Activated naive CD8-positive, alpha-beta T cell treated with anti-CD3 and anti-CD28 coated beads, Interleukin-2, amount 10 ng/mL, durations not matched to agents 7 days and 5 days (primary cell): ENCODE measurements at places on chromosomes 2 and 18.

- DNase-seq: no peak
These were observed 1240.9 kb upstream of the CHAC2 start for GRCh38 chr2:52526735-52527134.

DNA sequence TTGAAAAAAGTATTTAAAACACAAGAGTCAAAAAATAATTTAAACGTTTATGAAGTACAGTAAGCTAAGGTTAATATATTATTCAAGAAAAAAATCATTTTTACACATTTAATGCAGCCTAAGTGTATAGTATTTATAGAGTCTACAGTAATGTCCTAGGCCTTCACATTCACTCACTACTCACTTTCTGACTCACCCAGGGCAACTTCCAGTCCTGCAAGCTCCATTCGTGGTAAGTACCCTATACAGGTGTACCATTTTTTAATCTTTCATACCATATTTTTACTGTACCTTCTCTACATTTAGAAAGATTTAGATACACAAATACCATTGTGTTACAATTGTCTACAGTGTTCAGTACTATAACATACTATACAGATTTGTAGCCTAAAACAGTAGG is 20.9 kb upstream of the RPRD1A start:
- no peak for DNase-seq

DNA sequence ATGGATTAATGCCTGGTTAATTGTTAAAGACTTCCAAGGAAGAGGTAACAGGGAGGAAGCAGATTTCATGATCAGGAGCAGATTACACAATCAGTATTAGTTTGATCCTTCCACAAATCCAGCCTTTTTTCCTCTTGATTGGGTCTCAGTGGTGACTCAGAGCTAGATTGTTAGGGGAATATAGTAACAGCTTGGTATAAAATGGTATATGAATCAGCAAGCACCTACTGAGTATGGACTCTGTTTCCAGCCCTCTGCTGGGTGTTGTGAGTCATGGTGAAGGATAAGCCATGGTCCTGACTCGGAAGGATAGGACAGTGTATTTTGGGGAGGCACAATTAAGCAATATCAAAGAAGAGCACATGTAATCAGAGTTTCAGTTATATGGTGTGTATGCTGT is 272.4 kb upstream of the DPP10 start:
- no peak for DNase-seq

DNA sequence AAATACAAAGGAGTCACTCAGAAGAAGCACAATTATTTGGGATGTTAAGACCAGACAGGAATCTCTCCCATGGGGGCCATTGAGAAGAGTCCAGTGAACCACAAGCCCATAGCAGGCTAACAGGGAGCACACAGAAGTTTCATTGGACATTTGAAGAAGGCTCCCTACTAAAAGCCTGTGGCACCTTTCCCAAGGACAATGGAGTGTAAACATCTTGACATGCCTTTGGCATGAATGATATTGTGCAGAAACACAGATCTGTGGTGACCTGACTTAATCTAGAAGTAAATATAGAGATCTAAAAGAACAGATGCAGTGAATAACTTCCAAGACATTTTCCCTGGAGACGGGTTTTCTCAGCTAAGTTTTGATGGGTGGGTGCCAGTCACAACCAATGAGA is 221.5 kb downstream of the EPHA4 start:
- no peak for DNase-seq

DNA sequence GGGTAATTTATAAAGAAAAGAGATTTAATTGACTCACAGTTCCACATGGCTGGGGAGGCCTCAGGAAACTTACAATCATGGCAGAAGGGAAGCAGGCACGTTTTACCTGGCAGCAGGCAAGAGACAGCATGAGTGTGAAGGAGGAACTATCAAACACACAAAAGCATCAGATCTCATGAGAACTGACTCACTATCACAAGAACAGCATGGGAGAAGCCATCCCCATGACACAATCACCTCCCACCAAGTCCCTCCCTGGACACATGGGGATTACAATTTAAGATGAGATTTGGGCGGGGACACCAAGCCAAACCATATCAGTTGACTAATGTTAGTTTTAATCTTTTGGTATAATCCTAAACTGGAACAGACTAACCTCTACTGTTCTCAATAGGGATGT is 49.1 kb upstream of the CPO start:
- no peak for DNase-seq

DNA sequence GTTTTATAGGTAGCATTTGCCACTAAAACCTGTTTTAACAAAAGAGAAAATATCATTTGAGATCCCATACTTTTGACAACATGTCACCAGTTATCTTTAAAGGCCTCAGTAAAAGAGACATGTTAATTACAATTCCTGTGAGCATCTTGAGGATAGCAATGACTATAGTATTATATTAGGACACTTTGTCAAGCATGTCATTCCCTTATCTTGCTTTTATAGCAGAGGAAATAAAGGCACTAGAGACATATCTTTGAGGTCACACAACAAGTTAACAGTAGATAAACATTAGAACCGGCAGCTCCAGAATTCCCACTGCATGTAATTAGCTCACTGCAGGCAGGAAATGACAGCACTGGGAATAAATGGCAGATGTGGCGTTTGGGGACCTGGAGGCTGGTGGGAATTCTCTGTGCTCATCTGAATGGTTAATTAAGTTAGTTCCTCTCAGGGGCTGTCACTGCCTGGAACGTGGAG is 25.9 kb downstream of the LYPD6B start:
- no peak for DNase-seq

GRCh38 chr18:10495936-10496335 is 29.9 kb upstream of the NAPG start:
- no peak for DNase-seq

GRCh38 chr2:29207352-29208148 is 92.3 kb downstream of the CLIP4 start:
- DNase-seq: no peak

DNA sequence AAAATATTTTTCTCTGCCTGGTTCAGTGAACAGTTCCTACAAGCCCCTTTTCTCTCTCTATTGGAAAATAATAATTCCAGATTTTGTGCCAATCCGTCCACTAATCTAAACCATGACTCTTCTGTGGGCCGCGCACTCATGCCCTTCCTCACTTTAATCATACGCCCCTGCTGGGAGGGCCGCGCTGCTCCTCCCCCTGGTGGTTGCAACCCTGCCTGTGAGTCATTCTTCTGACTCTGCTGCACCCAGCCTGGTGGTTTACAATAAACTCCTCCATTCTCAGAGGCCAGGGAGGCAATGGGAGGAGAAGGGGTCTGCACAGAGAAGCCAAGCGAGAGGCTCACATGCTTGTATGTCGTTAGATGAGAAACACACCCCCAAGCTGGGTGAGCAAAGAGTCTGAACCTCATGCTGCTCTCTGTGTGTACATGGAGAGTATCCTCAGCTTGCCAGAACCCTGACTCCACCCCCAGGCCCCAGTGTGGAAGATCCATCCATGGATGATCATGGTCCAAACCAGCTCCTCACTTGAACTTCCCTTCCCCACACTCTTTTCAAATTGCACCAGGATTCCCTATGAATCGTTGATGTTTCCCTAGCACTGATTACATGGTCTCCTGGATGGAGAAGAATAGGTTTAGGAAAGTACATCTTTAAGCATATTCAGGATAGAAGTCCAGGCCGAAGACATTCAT is 228.9 kb downstream of the ANKRD30B start:
- no peak for DNase-seq

DNA sequence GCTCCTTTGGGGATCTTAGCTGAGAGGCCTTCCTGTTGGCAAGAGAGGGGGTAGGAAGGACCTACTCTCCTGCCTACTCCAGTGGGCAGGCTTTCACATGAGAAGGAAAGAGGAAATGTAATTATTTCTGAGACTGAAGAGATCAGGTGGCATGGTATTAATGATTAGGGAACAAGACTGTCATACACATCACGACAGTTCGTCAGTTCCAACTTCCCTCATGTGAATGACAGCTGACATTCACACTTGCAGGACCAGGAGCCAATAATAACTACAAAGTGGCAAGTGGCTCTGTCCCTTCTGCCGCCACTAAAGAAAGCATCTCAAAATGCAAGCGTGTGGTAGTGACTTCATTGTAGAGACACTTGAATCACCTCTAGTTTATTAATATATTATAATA is 90.0 kb downstream of the ZCCHC2 start:
- no peak for DNase-seq

DNA sequence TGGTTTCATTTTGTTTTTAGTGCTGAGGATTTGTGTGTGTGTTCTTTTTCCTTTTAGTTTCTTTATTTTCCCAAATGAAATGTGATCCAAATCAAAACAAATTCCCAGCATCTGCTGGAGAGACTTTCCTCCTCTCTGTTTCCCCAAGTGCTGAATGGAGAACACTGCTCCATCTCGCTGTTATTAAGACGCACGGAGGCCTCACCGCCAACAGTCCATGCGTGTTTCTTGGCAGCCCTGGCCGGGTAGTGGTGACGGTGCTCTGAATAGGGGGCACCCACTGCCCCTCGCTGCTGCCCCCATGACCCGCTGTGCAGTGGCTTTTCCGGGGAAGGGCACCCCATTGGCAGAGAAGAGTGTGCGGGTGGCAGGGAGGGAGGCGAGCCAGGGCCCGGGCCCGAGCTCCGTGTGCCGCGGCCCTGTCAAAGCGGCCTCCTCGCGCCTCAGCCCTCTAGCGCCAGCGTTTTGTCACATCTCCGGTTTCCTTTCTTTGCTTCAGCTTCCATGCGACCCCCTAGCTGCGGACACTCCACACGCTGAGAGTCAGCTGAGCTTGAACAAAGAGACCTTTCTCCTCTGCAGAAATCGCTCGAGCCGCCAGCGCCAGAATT is 473.7 kb upstream of the SALL3 start:
- no peak for DNase-seq

DNA sequence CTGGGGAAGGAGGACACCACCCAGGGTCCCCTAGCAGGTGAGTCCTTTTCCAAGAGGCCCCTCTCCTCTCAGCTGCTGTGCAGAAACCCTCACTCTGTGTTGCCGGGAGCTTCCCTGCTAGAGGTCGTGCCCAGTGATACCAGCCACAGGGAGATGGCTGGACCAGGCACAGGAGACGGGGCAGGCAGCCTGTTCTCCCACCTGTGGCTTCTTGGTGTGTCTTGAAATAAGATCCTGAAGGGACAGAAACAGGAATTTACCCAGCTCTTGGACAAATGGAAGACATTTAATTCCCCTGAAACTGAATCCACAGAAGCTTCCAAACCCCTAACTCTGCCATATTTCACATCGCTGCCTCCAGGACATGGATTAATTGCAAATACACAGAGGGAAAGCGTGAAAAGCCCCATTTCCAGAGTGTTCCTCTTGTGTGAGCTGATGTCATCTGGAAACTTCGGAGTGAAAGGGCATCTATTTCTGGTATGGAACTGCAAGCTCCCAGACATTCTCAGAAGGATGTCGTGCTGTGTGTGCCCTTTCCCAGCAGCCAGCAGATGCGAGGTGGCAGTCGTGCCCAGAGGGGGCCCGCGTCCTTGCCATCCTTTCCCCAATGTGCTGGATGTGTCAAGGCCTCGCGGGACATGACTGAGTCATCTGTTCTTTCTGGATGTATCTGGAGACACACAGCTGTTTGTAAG is 177.7 kb downstream of the SEPTIN10 start:
- no peak for DNase-seq

- DNase-seq: no peak
These were observed 1413.0 kb downstream of the DSC3 start for GRCh38 chr18:29629493-29630036.

- no peak for DNase-seq
These were observed 69.4 kb downstream of the EMILIN2 start for GRCh38 chr18:2916184-2916583.

DNA sequence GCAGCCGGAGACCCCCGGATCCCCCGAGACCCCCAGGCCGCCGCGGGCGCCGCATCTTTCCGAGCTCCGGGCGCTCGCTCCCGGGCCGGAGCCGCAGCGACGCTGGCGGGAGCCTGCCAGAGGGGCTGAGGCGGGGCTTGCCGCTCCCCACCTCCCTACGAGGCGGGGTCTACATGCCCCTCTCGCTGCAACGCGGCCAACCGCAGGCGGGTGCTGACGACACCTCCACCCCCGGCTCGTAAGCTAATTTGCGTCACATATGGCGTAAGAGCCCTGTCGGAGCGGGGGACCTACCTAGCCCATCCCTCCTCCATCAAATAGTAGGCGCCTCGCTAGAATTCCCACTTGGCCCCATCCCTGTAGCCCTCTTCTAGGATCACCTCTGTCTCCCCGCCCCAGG is at the start of gene PTPRN:
TSS of gene PTPRN (minus strand) at position 124 of the 400 bp plus-strand sequence. CDS start at position 55, 69 bp downstream.
- no peak for DNase-seq

- DNase-seq: no peak
These were observed 120.0 kb downstream of the MYCN start for GRCh38 chr2:16060125-16060935.

GRCh38 chr2:187482796-187483195 is 34.7 kb upstream of the CALCRL start:
- no peak for DNase-seq

DNA sequence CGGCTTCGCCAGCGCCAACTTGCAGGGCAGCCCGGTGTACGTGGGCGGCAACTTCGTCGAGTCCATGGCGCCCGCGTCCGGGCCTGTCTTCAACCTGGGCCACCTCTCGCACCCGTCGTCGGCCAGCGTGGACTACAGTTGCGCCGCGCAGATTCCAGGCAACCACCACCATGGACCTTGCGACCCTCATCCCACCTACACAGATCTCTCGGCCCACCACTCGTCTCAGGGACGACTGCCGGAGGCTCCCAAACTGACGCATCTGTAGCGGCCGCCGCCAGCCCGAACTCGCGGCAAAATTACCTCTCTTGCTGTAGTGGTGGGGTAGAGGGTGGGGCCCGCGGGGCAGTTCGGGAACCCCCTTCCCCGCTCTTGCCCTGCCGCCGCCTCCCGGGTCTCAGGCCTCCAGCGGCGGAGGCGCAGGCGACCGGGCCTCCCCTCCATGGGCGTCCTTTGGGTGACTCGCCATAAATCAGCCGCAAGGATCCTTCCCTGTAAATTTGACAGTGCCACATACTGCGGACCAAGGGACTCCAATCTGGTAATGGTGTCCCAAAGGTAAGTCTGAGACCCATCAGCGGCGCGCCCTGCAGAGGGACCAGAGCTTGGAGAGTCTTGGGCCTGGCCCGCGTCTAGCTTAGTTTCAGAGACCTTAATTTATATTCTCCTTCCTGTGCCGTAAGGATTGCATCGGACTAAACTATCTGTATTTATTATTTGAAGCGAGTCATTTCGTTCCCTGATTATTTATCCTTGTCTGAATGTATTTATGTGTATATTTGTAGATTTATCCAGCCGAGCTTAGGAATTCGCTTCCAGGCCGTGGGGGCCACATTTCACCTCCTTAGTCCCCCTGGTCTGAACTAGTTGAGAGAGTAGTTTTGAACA is 15.1 kb downstream of the HOXD3 start:
- DNase-seq: no peak

- no peak for DNase-seq
These were observed 93.5 kb upstream of the TACR1 start for GRCh38 chr2:75292826-75293225.

DNA sequence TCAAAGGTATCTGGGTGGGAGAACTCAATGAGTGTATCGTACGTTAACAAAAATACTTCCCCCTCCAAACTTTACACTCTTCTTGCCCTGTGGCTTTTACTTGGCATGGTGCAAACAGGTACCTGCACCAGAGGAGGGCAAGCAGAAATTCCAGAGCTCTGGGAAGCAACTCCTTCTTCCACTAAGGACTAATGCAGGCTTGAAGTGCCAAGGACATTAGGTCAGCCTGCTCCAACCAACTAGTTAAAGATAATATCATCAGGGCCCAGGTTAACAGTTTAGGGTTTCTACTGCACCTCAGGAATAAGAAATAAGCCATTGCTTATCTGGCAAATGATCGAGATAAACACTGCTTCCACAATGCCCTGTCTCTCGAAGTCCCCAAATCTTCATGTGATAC is 70.4 kb downstream of the LRPPRC start:
- no peak for DNase-seq

- DNase-seq: no peak
These were observed 240.1 kb upstream of the MMADHC start for GRCh38 chr2:149827585-149828126.

GRCh38 chr2:238811759-238812158 is 36.1 kb upstream of the TWIST2 start:
- DNase-seq: no peak
